ENCODE measurements at places on chromosomes 3 and 15.

GRCh38 chr3:81579744-81580143 is 181.7 kb downstream of the GBE1 start:
- no peak for DNase-seq

DNA sequence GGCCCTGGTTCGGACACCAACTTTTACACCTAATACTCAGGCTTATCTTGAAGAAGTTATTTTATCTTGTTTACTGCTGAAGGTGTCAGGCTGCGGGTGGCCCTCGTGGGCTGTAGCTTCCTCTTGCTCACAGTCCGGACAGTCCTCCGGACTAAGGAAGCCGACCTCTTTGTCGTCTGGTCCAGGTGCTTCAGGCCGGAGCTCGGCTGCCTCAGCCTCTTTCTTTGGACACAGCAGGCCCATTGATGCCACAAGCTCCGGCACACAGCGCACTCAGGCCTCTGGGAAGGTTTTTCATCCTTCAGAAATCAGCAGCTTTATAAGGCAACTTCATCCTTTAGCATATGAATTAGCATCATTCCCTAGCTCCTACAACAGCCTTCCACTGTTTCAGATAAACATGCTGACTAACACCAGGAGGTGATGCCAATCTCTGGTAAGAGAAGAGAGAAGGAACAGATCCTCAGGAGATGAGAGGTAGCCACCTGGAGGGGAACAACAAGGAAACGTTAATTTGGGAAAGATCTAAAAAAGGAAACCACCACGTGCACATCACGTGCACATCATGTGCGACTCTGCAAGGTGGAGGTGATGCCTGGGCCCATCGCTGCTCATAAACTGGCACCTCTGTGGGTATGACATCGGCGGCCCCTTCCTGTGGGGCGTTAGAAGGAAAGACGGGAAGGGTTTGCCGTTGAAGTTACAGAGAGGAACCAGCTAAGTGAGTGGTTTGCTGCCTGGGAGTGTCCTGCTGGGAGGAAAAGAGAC is 4.4 kb upstream of the CHAC1 start:
- no peak for DNase-seq

DNA sequence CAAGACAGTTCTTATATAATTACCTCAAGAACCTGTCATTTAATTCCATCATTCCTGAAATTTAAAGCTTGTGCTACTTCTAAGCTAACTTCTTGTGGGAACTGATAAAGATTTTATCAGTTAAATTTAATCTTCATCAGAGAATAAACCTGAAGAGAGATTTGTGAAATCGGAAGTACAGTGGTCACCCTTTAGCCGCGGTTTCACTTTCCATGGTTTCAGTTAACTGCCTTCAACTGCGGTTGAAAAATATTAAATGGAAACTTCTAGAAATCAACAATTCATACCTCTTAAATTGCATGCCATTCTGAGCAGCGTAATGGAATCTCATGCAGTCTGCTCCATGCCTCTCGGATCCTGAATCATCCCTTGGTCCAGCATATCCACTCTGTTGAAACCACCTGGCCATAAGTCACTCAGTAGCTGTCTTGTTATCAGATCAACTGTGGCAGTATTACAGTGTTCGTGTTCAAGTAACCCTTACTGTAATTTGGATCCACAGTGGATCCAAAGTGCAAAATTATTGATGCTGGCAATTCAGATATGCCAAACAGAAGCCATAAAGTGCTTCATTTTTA is 626.1 kb downstream of the CADM2 start:
- no peak for DNase-seq

GRCh38 chr3:15361494-15362214 is 29.3 kb upstream of the SH3BP5 start:
- peak; percentile 54 for DNase-seq

DNA sequence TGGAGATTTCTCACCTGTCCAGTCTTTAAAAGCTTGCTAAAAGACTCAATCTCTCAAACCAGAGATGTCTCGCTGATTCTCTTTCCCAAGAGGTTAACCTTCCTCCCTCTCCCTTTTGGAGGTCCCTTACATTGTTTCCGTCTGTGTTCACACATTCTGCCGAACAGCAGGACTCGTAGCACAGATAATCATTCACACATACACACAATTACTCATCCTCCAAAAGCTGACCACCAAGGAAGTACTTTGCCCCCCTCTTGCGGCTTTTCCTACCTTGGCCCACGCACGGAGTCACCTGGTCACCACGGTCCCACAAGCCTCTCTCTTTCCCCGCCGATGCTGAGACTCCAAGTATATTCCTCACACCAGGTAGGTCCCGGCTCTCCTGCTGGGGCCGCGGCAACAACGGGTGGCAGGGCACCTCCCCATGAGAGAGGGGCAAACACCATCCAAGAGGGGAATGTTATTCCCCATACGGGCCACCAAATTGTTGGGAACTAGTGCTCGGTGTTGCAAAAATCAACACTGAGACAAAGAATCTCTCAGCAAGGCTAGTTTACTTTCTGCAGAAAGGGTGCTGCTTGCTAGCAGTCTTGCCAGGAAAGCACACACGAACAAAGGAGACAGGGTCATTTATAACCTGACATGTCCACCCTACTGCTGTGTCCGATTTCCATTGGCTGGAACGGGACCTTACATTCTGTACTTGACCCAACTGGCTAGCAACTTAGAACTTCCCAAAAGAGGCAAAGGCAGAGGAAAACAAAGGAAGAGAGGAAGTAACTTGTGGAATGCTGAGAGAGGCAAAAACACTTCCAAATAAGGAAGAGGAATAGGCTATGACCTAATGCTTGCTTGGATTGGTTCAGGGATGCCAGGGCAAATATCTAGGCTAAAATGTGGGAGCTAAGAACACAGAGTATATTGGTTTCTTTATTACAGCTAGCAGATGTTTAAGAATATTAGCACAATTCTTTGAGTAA is 102.1 kb upstream of the NECTIN3 start:
- no peak for DNase-seq

- no peak for DNase-seq
Measured at GRCh38 chr3:55604402-55604801, 117.3 kb upstream of the WNT5A start.

DNA sequence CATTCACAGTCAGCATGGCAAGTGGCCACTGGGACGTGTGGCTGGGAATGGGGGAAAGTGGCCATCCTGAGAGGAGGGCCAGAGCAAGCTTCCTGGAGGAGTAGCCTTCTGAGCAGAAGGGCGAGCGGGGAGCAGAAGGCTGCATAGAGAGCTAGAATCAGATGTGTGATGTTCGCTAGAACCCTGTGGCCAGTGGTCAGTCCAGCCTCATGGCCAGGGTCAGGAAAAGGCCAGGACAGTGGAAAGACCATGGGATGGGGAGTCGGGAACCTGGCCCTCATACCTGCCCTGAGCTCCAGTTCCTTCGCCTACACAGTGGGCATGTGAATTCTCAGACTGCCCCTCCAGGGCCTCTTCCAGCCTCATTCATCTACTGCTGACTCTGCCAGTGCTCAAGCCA is 102.4 kb downstream of the DNAJB8 start:
- no peak for DNase-seq

DNA sequence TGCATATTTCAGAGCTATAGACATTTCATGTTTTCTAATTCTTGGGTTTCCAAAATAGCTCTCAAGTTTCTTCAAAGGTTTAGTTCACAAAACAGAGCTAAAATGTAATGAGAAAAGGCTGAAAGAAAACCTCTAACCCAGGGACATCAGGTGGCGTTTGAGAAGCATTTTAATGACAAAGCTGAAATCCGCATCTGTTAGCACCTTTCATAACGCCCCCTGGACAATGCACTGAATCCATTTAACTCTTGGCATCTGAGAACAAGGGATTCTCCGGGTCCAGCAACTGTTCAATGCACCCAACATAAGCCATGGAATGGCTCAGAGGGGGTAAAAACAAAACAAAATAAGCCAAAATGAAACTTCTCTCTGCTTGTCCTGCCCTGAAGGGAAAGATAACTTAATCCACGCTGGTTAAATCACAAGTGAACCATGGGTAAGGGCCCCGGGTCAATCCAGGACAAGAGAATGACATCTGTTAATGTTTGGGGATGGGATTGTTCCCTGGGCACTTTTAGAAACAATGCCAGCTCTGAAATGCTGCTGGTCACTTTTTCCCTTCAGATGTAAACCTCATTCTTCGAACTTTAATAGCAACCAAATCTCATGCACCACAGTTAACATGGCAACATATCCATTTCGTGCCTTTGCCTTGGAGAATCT is 466.2 kb upstream of the ADAMTS9 start:
- no peak for DNase-seq

DNA sequence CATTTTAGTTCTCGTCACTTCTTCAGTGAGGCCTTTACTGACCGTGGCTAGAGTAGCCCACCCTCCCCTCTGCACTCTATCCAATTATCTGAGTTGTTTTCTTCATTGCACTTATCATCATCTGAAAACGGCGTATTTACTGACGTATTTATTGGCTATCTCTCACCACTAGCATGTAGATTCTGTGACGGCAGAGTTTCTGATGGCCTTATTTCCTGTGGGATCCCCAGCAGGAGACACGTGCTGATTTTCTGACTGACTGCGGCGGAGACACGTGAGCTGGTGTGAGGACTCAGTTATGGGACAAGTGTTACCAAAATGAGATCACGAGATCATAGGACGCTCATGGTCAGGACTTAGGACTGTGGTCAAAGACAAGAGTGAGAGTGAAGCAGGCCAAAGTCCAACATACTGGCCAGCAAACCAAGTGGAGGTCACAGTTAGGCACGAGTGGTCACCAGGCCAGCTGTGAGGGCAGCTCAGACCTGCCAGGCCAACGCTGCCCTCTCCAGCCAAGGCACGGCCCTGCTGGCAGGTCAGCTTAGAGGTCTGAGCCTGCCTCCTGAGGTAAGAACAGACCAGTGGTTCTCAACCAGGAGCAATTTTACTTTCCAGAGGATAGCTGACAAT is 50.6 kb upstream of the BNIP2 start:
- DNase-seq: no peak

DNA sequence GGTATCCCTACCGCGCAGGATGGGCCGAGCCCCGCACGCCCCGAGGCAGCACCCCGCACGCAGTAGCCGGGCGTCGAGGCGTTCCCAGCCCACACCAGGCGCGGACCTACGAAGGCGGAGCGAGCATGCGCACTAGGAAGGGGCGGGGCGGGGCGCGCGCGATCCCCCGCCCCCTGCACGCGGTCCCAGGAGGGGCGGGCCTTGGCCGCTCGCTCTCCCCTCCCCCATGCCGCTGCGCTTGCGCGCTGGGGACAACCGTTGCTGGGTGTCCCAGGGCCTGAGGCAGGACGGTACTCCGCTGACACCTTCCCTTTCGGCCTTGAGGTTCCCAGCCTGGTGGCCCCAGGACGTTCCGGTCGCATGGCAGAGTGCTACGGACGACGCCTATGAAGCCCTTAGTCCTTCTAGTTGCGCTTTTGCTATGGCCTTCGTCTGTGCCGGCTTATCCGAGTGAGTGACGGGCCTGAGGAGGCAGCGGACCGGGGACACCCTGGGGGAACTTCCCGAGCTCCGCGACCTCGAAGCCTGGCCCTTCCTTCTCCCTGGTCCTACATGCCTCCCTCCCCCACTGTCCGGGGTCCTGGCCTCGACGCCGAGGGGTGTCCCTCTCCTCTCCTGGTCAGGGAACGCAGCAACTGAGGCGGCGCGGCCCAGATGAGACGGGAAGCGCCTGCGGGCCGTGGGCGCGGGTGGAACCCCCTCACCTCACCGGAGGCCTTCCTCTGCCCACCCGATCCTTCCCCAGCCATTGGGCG is at the start of gene SPESP1:
TSS of gene SPESP1 (plus strand) at position 258 of the 755 bp plus-strand sequence. CDS start at position 387, 129 bp downstream.
- DNase-seq: no peak

- no peak for DNase-seq
Measured at GRCh38 chr15:68566377-68566954, 12.3 kb upstream of the CORO2B start.

DNA sequence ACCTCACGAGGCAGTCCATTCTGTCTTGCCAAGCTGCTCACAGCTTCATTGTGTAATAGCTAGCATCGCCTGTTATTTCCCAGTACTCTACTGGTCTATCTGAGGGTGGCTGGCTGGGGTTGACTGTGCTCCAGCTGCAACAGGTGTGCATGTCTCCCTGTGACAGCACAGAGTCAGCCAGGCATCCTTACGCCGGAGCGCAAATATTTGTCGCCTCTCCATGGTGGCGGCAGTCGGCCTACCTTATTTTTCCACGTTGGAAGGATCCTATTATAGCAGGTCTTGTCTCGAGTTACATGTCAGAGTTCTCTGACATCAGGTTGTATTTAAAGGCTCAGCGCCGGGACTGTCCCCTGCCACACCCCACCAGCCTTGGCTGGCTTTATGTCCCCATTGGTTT is 307.1 kb downstream of the TLE3 start:
- DNase-seq: no peak

GRCh38 chr3:31530960-31531335 is 1.8 kb upstream of the STT3B start:
- DNase-seq: no peak

Data from GM18507 (cell line).